Suppressor macrophage treated with lipopolysaccharide for 4 hours (primary cell): ENCODE measurements at places on chromosomes 4 and X.

DNA sequence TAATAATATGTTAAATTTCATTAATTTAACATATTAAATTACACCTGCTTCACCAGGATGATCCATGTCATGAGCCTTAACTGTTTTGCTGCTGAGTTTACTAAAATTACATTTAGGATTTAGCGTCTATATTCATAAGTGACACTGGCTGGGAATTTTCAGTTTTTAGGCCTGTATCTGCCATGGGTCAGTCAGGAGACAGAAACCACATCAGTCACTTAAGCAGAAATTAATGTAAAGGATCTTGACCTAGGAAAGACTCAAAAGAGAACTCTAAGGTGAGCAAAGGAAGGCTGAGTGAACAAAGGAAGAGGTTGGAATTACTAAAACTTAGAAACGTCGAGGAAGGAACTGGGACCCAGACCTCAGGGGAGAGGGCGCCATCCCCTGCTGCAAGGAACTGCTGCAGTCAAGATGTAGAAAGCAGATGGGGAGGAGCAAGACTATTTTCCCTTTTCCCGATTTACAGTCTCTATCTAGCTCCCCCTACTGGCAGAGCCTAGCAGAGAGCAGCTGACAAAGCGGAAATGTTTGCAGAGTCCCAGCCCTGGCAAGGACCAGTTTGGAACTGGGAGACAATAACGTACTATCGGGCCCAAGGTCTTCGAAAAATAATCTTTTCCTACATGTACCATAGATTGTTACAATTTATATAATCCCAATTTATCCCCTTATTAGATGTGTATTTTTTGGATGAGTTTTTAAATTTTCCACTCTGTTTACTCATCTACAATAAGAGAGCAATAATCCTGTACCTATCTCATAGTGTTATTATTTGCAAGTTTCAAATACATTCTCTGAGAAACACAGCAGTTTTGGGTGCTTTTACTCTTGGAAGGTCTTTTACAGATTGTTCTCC, 22.6 kb upstream of the RBBP7 start:
- DNase-seq, result peak; percentile 83

- peak; percentile 71 for DNase-seq
Measured at GRCh38 chr4:38765382-38765781, 17.4 kb downstream of the TLR10 start.

DNA sequence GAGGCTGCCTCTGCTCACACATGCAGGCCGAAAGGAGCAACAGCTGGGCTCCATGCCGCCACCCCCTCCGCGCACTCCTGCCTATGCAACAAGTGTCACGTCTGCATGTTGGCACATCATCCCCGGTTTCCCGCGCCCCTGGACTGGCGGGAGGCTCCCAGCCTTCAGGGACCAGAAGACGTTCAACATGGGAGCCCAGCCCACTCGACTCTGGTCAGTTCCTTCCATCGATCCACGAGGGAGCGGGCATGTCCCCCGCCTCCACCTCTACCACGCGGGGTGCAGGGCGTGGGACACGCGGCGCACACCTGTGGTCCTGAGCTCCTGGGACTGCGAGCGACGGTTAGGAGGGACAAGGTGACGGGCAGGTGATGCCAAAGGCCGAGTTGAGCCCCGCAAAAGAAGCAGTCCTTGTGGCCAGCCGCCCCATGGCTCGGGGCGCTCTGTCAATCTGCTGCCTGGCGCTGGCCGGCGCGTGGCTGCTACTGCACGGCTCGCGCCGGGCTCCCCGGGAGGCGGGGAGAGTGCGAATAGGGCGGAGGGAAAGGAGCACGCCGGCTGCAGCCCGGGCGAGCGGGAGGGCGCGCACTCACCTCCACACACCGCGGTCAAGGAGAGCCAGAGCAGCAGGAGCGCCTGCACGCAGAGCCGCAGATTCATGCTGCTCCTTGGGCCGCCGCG, 645 bp downstream of the APLN start:
- no peak for DNase-seq

DNA sequence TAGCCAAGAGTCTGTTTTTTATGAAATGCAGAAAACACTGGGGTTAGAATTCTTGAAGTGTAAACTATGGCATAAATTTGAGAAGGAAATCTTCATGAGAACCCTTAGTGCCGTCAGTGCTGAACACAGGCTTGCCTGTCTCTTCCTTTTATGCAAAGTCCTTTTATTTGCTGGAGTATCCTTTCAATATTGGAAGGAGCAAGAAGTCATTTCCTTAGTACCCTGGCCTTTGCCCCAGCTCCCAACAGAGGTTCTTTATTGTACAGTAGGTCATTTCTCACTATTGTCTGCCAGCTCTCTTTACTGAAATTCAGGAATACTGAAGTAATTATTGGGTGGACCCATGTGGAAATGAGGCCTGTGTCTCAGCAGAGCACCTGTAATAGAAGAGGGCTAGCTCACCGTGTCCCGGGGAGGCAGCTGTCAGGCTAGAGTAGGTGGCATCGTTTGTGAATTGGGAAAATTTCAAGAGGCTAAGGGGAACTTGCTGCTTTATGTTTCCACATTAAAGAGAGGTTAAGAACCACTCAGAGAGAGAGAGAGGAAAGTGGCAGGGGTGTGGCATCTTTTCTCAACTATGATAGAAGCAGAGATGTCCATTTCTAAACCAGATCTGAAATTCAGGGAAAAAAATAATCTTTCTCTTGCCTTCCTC, 8.7 kb downstream of the FHDC1 start:
- DNase-seq, result no peak

GRCh38 chr4:40888933-40889332, 139.2 kb downstream of the NSUN7 start:
- no peak for DNase-seq

DNA sequence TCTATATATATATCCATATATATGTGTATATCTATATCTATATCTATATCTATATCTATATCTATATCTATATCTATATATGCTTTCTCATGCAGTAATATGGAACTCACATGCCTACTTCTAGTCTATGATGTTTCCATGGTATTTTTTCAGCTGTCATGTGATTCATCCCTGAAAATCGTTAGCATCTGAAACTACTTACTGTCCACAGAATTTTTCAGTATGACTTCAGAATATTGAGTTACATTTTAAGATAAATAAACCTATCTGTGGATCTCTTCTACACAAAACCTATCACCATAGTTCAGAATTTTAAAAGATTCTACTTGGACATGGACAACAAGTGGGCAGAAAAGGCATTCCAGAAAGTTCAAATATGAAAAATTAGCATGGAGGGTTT, 855.1 kb upstream of the INTU start:
- DNase-seq, result no peak

DNA sequence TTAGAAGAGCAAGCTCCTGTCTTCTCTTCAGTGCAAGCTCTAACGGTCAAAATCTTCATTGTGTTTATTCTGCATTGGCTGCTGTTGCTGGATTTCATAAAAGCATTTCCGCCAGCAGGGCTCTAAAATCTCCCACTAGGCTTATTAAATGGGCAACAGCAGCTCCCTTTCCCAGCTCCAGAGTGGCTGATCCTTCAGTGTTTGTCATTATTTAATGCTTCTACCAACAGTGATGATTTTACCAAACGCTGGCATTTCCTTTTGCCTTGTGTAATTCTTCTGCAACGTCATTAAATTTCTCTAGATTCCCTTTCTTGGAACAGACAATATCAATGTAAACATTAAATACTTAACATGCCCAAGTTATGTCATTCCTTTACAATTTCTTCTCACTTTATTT, 20.1 kb downstream of the SLC7A11 start:
- no peak for DNase-seq

GRCh38 chr4:163611182-163611581, 116.7 kb downstream of the TMA16 start:
- peak; percentile 89 for DNase-seq

- DNase-seq, result no peak
Measured at GRCh38 chr4:141810038-141810711, 173.8 kb downstream of the IL15 start.

GRCh38 chr4:98639523-98639922, 18.9 kb downstream of the TSPAN5 start:
- DNase-seq, result no peak

- DNase-seq, result peak; percentile 4
Measured at GRCh38 chrX:123339221-123339905, 155.3 kb downstream of the GRIA3 start.

DNA sequence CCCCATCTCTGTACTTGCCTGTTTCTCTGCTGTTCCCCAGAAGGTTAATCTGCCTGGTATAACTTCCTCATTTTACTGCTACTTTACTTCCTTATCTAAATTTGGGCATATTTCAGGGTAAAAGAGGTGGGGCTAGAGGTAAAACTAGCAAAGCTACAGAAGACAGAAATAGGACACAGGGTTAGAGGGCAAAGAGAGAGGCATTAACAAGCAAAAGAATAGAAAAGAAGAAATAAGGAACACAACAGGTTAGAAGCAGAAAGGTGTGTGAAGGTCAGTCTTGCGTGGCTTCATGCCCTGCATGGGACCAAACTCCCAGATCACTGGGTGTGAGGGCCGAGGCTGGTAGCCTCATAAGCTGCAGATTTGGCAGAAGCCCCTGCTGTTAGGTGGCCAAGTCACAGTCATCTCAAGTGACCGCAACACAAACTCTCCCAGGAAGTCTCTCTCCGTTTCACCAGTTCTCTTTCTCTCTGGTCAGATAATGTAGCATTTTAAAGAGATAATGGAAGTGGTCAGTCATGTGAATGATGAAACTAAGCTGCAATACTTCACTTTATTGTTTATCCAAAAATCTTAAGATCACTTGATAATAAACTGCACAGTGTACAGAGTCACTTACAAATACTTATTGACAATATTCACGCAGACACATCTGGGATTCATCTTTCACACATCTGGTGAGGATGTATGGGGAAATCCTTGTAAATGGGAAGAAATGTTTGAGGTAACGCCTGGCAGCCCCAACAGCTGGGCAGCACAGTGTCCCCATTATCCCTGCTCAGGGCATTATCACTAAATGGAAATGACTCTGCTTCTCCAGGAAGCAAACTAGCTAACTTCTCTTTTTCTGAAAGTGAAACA, 16.4 kb downstream of the TMEM154 start:
- DNase-seq, result peak; percentile 54

DNA sequence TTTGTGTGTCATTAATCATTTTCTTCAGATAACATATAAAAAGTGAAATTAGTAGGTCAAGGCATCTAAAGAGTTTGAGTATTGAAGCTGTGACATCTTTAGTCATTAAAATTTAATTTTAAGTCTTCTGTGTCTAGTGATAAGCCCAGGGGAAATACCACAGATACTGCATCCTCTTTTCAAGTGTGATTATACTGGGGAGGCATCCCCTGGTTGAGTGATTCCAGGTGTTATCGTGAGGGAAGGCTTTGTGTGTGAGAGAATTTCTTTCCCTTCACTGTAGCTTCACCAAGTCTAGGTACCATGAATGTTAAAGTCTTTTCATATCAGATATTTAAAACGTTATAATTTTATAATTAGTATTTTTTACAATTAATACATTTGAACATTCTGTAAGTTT, 193.4 kb downstream of the FRAS1 start:
- DNase-seq, result no peak

- DNase-seq, result no peak
Measured at GRCh38 chr4:160537681-160538080, 1434.8 kb downstream of the RAPGEF2 start.

- no peak for DNase-seq
Measured at GRCh38 chrX:97854086-97854485, 970.4 kb downstream of the RPA4 start.
